Activated gamma-delta T cell (primary cell): ENCODE measurements at places on chromosomes 7 and 10.

GRCh38 chr10:30834651-30835050 lies 197.0 kb downstream of the ZNF438 start:
- DNase-seq: no peak

DNA sequence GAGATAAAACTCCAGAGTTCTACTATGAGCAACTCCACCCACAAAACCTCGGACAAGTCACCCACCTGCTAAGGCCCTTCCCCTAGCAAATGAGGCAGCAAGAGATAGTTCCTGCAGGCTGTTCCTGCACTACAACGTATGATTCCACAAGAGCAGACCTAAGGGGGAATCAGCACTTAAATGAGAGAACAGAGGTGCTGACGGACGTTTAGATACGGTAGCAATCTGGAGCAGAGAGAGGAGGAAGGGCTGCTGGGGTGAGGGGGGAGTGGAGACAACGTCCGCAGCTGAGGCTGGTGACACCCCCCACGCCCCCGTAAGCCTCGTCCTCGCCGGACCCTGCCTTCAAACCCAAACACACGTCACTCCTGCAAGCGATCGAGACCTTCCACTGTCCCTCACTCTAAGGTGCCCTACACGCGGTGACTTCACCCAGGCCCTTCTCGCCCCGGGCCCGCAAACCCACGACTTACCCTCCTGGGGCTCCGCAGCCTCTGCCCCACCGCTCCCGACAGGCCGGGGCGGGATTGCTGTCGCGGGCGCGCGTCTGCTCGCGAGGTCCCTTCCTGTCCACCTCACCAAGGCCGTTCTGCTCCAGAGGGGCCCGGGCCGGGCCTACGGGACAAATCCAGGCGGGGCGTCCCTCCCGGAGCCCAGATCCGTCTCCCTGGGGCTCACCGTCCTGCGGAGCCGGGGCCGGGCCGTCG lies 635 bp downstream of the ZNF12 start:
- peak; percentile 37 for DNase-seq

DNA sequence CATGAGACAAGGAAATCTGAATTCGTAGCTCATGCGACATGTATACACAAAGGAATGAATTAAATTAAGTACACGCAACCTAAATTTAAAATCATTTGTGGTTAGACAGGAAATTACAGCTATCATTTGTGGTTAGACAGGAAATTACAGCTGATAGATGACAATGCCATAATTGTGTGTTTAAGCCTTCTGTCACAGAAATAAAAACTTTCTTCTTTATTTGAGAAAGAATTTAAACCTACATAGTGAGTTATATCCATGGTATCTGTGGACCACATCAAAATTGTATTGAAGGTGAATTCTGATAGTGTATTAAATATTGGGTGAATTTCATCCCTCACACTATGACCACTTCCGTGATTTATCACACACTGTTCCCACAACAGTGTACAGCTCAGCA lies 362.9 kb downstream of the MAGI2 start:
- DNase-seq: no peak

GRCh38 chr7:112556633-112557032 lies 75.8 kb downstream of the LSMEM1 start:
- DNase-seq: no peak

DNA sequence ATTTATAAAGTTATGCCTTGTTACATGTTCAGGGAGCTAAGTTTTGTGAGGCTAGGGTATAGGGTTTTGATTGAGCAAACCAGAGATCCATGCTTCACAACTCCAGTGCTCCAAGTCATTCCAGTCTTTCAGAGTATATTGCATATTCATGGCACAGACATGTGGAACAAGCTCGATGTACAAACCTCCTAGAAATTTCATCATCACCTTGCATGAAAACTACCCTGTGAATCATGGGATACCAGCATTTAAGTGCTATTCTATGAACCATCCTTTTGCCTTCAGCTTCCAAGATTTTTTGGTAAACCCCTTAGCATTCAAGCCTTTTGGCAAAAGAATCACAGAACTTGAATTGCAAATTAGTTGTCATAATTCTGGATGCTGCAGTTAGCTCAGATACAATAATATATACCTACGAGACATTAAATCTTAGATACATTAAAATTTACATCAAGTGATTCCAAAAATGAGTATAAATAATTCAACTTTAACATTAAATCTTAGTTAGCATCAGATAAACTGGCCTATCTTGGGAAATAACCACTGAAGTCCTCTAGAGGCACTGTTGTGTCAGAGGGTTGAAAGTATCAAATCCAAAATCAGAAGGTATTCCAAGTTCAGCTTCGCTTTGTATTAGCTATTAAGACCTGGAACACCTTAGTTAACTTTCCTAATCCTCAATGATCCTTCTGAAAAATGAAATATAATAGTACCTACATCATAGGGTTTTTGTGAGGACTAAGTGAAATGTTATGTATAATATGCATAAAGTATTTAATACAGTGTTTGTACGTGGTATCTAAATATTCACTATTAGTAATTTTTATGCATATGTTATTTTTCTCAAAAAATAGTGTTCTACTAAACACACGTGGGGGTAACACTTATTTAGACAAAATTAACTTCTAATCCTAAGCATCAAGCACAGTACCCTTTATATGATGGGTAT lies 55.5 kb upstream of the CABCOCO1 start:
- DNase-seq: no peak

GRCh38 chr7:155945670-155946325 lies 133.5 kb upstream of the SHH start:
- no peak for DNase-seq

DNA sequence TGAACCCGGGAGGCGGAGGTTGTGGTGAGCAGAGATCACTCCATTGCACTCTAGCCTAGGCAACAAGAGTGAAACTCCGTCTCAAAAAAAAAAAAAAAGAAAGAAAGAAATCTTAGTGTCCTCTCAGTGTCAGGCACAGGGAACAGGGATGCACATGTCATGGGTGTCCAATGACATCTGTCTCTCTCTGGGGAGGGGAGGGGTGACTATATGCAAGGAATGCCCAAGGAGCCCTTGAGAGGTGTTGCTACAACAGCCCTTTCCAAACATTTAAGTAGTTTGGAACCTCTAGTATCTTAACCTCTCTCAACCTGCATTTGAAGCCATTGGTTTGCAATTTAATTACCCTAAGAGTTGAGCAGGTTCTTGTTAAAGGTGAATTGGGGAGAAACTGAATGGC lies 28.9 kb downstream of the PDLIM1 start:
- DNase-seq: no peak

DNA sequence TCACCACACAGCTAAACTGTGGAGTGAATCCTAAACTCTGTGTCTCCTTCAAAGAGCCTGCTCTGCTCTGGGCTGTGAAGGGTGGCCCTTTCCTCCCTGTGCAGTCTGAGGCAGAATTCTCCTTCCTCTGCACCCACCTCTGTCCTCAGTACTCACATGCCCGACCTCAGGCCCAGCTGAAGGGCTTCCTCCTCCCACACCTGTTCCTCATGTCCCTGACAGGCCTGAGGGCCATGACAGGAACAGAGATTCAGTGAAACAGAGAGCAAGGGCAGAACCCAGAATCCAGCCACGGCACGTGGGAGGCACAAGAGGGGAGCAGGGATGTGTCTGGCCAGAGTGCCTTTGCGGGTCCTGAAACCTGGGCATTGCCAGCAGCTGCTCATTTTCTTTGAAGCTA lies 13.9 kb downstream of the CREB3L2 start:
- no peak for DNase-seq
